ENCODE measurements at places on chromosomes 13 and 19. TPM values are rescaled to one million over a fixed set of nuclear protein-coding genes. Genes with fewer than 3 reads are reported as not detected.
A peak's percentile ranks its signal among the peaks of the same experiment; 100 is the strongest.

The LEUTX gene
- total RNA-seq: 20.6 TPM

The CD33 gene
- total RNA-seq: 0.09 TPM

The CLPTM1 gene
- 38.6 TPM for total RNA-seq

The PCDH20 gene
- total RNA-seq: 1.1 TPM

The MYPOP gene
- total RNA-seq: 7.9 TPM

The SMIM44 gene
- total RNA-seq: not detected

The FFAR3 gene
- not detected for total RNA-seq

The SLC17A7 gene
- 0.58 TPM for total RNA-seq

The ADM5 gene
- 2.1 TPM for total RNA-seq

The SOX1 gene
- total RNA-seq: 5.9 TPM

The OR7D2 gene
- not detected for total RNA-seq

The CALR3 gene
- total RNA-seq: not detected

The ZNF541 gene
- total RNA-seq: 0.10 TPM

The ARGLU1 gene
- 108 TPM for total RNA-seq

The MADCAM1 gene
- 0.38 TPM for total RNA-seq

The ZNF497 gene
- 0.61 TPM for total RNA-seq

The ICAM4 gene
- not detected for total RNA-seq

GRCh38 chr19:41371541-41371940 is 4.8 kb upstream of the TMEM91 start:
- no peak for ATAC-seq

DNA sequence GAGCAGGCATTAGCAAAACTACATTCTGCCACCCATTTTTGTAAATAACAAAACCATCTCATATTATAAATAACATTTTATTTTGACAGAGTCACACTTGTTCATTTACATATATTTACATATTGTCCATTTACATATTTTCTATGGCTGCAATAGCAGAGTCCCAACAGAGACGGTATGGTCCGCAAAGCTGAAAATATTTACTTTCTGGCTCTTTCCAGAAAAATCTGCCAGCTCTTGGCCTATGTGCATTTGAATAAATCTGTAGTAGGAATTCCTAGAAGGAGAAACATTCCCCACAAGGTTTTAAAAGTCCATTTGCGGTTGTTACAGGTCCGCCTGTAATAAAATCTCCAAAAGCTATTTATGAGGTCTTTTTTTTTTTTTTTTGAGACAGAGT is 5.7 kb upstream of the TSPAN16 start:
- no peak for ATAC-seq

GRCh38 chr13:41960211-41960636 is 685 bp downstream of the VWA8 start:
- ATAC-seq: peak; percentile 4

- ATAC-seq: no peak
Measured at GRCh38 chr13:85080691-85081090, 718.5 kb downstream of the SLITRK6 start.

DNA sequence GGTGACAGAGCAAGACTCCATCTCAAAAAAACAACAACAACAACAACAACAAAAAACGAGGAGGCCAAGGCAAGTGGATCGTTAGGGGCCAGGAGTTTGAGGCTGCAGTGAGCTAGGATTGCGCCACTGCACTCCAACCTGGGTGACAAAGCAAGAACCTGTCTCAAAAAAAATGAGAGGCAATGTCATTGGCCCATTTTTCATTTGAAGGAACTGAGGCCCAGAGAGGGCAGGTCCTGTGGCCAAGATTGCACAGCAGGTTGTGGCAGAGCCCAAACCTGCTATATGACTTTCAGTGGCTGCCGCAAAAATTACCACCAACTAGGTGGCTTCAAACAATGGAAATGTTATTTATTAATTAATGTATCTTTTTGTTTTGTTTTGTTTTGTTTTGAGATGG is 5.5 kb downstream of the PIK3R2 start:
- ATAC-seq: no peak

GRCh38 chr19:5340637-5341447 is at the start of gene PTPRS:
TSS of gene PTPRS (minus strand) at chr19:5340812. CDS start at chr19:5286140, 54,672 bp downstream.
- peak; percentile 68 for ATAC-seq

- ATAC-seq: no peak
Measured at GRCh38 chr19:46859637-46860124, 1.1 kb upstream of the ARHGAP35 start.

DNA sequence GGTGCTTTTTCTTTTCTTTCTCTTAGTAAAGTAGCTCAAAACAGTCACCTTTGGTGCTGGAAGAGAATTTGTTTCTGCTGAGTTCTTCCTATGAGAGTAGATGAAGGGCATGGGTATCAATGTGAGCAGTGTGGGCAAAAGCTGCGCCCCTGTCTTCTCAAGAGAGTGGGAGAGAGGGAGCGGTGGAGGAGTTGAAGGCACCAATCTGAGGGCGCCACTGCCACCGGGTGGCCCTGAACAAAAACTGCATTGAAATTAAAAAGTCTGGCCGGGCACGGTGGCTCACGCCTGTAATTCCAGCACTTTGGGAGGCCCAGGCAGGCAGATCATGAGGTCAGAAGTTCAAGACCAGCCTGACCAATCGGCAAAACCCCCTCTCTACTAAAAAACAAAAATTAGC is 28.7 kb upstream of the EPHX3 start:
- ATAC-seq: no peak

DNA sequence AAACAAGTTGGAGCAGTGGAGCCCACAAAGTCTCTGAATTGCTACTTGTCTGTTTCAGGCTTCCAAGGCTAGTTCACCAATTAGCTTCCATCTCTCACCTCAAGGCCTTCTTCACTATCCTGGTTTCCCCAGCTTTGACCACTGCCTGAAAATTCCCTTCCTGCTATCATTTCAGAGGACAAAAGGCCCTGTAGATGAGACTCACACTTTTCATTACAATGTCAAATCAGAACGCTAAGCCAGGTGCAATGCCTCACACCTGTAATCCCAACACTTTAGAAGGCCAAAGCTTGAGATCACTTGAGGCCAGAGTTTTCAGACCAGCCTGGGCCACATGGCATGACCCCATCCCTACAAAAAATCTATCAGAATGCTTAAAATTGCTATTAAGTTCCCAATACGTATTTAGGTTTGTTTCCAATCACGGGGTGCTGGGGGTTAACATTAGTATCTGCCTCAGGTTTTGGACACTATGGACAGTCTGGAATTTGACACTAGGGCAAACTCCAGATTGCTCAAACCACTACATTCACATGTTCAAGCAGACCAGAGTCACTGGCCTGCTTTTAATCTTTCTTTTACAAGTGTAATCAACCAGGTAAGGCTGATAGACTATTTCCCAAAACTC is 5.5 kb downstream of the TPT1 start:
- no peak for ATAC-seq

DNA sequence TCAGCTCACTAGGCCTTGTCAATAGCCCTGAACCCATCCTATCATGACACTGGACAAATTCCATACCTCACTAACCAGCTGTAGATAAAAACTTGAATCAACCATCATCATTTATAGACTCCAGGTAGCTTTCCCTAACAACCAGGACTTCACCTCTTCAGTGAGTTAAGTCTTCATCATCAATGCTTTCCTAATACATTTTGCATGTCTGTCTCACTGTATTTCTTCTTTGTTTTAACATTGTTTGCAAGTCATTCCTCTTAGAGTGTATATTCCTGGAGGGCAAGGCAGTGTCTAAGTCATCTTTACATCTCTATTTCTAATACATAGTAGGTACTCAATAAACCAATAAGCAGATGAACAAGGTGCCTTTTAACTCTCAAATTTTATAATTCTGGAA is 123.4 kb upstream of the RFC3 start:
- no peak for ATAC-seq

- no peak for ATAC-seq
Measured at GRCh38 chr13:44756276-44756810, 180.2 kb upstream of the TSC22D1 start.

DNA sequence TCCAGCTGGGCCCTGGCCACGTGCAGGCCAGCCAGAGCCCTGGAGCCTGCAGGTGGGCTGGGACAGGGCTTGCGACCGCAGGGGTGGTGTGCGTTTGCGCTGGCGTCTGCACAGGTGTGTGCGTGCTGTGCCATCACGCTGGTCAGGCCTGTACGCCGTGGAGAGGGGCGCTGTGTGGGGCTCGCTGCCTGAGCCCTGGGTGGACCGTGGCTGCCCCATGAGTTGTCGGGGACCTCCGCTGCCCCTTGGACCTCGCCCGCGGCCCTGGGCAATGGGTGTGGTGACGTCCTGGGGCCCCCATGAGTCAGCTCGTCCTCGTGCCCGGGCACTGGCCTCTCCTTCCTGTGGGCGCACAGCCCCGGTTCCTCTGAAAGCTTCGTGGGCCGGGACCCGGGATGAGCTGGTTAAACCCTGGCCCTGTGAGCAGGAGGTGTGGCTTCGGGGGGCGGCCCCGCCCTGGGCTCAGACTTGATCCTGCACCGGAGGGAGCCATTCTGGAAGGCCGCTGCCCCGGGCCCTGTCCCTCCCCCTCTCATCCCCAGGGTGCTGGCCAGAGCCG is 6.8 kb downstream of the CSNK1G2 start:
- ATAC-seq: peak; percentile 4

DNA sequence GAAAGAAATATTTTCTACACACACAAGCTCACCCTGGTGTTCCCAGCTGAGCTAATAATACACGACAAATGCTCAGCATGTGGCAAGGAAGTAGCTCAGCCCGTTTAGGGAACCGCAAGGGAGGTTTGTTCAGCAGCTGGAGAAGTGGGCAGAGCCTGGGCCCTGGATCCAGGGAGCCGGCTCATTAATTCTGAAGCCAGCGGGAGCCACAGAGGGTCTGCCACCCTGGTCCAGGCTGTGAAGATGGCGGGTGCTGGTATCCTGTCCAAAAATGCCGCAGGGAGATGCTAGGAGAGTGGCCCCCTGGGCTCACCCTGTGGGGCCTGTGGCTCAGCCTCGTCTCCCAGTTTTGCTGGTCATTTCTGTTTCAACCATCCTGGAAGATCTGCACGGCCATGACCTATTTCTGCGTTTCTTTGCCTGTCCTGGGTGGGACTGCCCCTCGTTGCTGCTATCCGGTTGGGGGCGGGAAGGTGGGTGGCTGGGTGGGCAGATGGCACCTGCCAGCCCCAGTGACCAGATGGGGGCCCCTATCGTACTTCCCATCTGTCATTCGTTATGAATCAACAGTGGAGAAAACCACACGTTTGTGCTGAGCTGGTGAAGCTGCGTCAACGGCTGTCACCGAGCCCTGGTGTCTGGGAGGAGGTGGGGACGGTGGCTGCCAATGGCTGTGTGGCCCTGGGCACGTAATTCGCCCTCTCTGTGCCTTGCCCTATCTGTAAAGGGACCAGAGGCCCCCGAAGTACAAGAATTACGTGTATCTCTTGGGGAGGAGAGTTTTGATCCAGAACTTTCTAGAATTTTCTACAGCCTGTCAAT is 2.7 kb upstream of the GNA15 start:
- ATAC-seq: no peak

- peak; percentile 97 for ATAC-seq
Measured at GRCh38 chr19:50705422-50706019, 14.1 kb downstream of the SHANK1 start.

GRCh38 chr13:28659621-28659970 is 666 bp downstream of the POMP start:
- ATAC-seq: no peak

- no peak for ATAC-seq
Measured at GRCh38 chr13:66875264-66875663, 354.9 kb downstream of the PCDH9 start.

- ATAC-seq: no peak
Measured at GRCh38 chr13:73411067-73411809, 352.4 kb downstream of the KLF5 start.

DNA sequence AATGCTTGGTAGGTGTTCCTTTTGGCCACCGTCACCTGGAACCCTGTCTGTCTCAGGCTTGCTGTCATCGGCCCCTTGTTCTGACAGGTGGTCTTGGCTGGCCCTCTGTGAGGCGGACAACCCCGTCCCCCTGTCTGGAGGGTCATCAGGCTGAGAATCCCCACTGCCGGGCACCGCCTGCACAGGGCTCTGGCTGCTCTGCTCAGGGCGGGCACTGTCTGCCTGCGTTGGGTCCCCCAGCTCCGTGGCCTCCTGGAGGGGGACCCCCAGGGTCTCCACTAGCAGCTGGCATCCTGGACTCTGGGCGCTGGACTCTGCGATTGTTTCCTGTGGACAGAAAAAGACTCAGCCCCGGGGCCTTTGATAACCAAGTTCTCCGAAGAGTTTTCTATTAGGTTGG is 13.2 kb downstream of the NANOS3 start:
- ATAC-seq: no peak

- no peak for ATAC-seq
Measured at GRCh38 chr13:75762076-75762937, 126.2 kb downstream of the LMO7 start.

DNA sequence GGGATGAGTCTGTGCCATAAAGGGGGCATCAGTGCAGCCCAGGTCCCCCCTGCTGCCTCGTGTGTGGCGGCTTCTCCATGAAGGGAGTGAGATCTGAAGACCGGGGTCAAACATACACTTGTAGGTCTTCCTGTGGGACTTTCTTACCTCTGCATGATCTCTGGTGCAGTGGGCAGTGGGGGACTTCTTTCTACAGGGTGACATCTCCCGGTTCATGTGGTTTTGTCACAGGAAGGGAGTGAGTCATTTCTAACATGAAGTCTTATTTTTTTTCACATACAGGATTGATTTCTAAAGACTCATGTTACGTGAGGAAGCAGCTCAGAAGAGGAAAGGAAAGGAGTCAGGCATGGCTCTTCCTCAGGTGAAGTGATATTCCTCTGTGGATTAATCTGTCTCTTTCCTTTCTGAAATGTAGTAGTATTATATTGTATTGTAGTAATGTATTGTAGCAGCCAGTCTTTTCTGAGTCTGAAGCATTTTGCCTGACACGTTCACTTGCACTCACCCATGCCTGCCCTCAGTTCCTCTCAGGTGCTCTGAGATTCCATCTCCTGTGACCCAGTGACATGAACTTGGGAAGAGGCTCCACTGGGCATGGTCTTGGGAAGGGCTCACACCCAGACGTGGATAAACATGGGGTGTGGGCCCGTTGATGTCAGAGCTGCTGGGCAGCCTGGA is 15.7 kb downstream of the ZNF808 start:
- ATAC-seq: peak; percentile 45

DNA sequence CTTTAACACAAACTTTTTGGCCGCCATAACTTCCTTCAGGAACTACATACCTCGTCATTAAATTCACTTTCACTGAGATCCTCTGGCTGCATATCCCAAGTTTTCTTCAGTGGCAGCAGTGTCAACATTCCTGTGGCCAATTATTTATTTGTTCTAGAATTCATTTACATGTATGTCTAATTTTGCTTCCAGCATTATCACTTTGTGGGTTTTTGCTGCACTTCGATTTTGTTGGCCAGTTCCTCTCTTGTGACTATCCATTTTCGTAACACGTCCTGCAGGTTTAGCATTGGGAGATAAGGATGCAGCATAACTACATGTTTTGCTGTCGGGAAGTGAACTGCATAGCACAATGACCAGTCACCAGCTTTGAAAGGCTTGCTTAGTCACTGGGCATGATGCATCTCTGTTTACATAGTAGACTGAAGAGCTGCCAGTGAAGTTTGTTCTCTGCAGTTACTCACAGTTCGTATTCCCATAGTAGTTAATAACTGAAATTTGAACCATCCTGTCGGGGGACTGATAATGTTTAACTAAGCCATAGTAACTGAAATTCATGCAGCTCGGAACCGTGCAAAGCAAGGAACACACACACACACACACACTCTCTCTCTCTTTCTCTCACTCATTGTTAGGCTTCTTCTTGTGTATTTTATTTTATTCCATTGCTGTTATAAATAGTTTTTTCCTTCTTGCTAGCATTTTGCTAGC is 28.3 kb downstream of the ZNF507 start:
- ATAC-seq: peak; percentile 99

GRCh38 chr13:48585456-48585840 is 52.6 kb upstream of the RCBTB2 start:
- peak; percentile 68 for ATAC-seq
